Ascending aorta (tissue), 2 donors: ENCODE measurements at places on chromosomes 1 and 21.

- DNase-seq = no peak
- no peak overlapping the region for H3K4me3 ChIP-seq
- no peaks in the 10 kb centered on the region for H3K27me3 ChIP-seq
- no peak overlapping the region for H3K27ac ChIP-seq
- H3K36me3 ChIP-seq = no peaks in the 10 kb centered on the region
- H3K4me1 ChIP-seq = no peaks in the 10 kb centered on the region
These were observed 122.0 kb downstream of the LMO4 start for GRCh38 chr1:87450615-87451209.

DNA sequence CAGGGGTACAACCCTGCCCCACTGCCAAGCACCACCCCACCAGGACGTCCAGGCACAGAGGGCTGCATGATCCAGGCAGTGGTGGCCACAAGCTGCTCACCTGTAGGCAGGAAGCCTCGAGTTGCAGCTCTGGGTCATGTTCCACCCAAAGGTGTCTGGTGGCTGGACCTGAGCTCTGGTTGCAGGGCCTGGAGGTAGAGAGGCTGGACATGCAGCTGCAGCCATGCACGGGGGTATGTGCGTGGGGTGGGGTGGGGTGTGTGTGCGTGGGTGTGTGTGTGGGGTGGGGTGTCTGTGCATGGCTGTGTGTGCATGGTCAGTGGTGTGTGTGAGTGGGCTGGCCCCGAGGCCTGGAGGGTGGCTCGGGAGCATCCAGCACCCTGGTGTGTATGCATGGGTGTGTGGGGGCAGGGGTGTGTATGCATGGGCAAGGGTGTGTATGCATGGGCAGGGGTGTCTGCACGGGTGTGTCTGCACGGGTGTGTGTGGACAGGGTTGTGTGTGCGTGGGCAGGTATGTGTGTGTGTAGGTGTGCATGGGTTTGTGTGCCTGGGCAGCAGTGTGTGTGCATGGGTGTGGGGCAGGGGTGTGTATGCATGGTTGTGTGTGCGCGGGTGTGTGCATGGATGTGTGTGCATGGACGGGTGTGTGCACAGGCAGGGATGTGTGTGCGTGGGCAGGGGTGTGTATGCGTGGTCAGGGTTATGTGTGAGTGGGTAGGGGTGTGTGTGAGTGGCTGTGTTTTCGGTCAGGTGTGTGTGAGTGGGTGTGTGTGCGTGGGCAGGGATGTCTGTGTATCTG lies 15.6 kb downstream of the ARHGEF16 start:
- no peaks in the 10 kb centered on the region for H3K36me3 ChIP-seq
- H3K4me3 ChIP-seq = no peak overlapping the region
- no peak overlapping the region for H3K27ac ChIP-seq

DNA sequence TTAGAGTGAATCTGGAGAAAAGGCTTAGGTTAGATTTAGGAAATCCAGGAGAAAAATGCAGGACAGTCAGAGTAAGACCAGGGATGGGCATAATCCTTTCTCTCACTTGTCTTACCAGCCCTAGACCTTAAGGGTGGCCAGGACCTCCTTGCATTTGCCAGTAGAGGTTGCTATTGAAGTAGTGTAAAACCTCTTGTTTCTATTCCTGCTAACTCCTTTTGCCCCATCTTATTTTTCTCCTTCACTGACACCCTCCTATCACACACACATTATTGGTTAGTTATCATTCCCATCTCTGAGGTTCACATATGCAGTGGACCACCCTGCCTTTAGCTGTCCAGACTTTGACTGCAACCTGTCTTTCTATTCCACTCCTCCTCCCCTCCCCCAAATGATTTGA lies 75.0 kb upstream of the MACF1 start:
- H3K27me3 ChIP-seq = no peaks in the 10 kb centered on the region
- H3K27ac ChIP-seq = peak overlapping the region; percentile 59
- no peak for DNase-seq
- H3K4me1 ChIP-seq = peaks cover 43% of the 10 kb centered on the region

DNA sequence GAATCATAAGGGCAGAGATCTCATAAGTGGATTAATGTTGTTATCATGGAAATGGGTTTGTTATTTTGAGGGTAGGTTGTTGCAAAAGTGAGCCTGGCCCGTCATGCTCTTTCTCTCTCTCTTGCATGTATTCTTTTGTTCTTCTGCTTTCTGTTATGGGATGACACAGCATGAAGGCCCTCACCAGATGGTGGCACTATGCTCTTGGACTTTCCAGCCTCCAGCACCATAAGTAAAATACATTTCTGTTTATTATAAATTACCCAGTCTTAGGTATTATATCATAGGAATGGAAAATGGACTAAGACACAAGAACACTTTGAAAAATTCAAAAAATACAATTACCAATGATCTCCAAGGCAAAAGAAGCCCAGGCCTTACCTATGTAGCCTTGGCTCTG lies 676.1 kb downstream of the PTPRU start:
- no peak overlapping the region for H3K27ac ChIP-seq
- H3K36me3 ChIP-seq = no peaks in the 10 kb centered on the region
- H3K4me1 ChIP-seq = no peaks in the 10 kb centered on the region

GRCh38 chr1:91805311-91805801 lies 80.6 kb downstream of the TGFBR3 start:
- DNase-seq = no peak
- no peak overlapping the region for H3K4me3 ChIP-seq
- H3K36me3 ChIP-seq = no peaks in the 10 kb centered on the region
- H3K27me3 ChIP-seq = no peaks in the 10 kb centered on the region

DNA sequence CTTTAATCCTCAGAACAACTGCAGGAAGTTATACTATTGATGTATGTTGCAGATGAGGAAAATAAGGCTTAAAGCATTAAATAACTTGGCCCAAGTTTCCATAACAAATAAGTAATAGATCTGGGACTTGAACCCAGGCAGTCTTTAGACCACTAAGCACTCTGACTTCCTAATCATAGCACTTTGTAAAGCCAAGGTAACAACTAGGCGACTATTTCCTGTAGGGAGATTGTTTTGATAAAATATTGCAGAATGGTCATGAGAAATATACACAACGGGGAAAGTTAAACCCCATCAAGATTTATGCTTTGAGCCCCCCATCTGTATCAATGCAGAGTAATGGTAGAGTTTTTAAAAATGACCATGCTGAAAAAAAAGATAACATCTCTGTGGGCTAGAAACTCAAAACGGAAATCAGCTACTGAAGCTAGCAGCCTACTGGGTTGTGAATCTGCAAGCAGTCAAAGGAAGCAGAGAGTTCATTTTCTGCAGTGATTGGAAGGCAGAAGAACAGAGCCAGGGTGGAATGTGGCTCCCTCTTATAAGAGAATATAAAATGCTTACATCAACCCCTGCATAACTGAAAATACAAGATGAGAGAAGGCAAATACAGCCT lies 111.2 kb upstream of the OLIG2 start:
- no peaks in the 10 kb centered on the region for H3K4me1 ChIP-seq
- no peak for DNase-seq
- no peaks in the 10 kb centered on the region for H3K27me3 ChIP-seq
- H3K4me3 ChIP-seq = no peak overlapping the region
- H3K36me3 ChIP-seq = no peaks in the 10 kb centered on the region
- no peak overlapping the region for H3K27ac ChIP-seq

DNA sequence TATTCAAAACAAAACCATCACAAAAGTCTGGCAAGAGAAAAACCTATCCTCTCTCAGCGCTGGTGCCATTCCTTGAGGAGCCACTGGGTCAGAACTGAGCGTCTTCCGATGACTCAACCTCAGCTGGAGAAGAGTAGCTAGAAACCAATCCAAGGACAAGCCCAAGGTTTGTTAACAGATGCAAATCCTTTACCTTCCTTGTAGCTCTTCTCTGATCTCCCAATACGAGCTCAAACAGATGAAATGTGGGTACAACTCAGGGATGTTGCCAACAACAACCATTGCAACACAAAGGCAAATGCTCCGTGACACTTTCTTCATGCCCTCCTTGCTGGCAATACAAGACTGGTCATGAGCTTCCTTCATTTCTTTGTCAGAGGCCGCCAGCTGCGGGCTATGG lies 337.1 kb downstream of the SIPA1L2 start:
- no peaks in the 10 kb centered on the region for H3K4me1 ChIP-seq
- no peak overlapping the region for H3K27ac ChIP-seq
- no peak for DNase-seq
- no peaks in the 10 kb centered on the region for H3K27me3 ChIP-seq
- H3K36me3 ChIP-seq = no peaks in the 10 kb centered on the region
- H3K4me3 ChIP-seq = no peak overlapping the region

DNA sequence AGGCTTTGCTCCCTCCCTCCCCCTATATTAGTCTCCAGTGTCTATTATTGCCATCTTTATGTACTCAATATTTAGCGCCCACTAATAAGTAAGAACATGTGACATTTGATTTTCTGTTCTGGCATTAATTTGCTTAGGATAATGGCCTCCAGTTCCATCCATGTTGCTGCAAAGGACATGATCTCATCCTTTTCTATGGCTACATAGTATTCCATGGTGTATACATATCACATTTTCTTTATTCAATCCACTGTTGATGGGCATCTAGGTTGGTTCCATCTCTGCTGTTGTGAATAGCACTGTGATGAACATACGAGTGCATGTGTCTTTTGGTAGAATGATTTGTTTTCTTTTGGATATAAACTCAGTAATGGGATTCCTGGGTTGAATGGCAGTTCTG lies 61.3 kb downstream of the SH3GLB1 start:
- no peaks in the 10 kb centered on the region for H3K27me3 ChIP-seq
- H3K27ac ChIP-seq = no peak overlapping the region
- H3K4me1 ChIP-seq = no peaks in the 10 kb centered on the region
- H3K36me3 ChIP-seq = no peaks in the 10 kb centered on the region
- no peak for DNase-seq
- H3K4me3 ChIP-seq = no peak overlapping the region

- no peaks in the 10 kb centered on the region for H3K27me3 ChIP-seq
- H3K27ac ChIP-seq = no peak overlapping the region
- no peaks in the 10 kb centered on the region for H3K4me1 ChIP-seq
- no peak overlapping the region for H3K4me3 ChIP-seq
These were observed 155.7 kb downstream of the PTPRC start for GRCh38 chr1:198794498-198794897.

DNA sequence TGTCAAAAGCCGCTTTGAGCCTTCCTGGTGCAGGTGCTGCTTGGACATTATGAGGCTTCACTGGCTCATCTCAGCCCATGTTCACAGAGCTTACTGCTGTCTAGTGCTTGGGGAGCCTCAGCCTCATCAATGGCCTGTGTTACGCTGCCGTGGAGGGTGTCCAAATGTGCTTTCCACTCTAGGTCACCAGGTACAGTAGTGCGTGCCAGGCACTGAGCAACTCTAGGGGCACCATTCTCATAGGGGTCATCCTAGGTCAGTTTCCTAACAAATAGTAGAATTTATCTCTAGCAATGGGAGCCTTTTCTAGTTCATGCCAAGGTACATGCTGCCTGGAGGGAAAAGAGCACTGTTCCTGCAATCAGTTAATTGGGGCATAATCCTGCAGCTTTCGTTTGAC lies 193.8 kb downstream of the DYRK1A start:
- H3K27me3 ChIP-seq = no peaks in the 10 kb centered on the region
- H3K4me1 ChIP-seq = peaks cover 3% of the 10 kb centered on the region
- no peak overlapping the region for H3K4me3 ChIP-seq
- H3K27ac ChIP-seq = no peak overlapping the region

- H3K4me1 ChIP-seq = no peaks in the 10 kb centered on the region
- no peak overlapping the region for H3K4me3 ChIP-seq
- H3K36me3 ChIP-seq = no peaks in the 10 kb centered on the region
- no peak for DNase-seq
These were observed 13.2 kb upstream of the SDHB start for GRCh38 chr1:17067069-17067426.

GRCh38 chr1:5566924-5567323 lies 425.3 kb downstream of the NPHP4 start:
- no peak overlapping the region for H3K4me3 ChIP-seq
- no peaks in the 10 kb centered on the region for H3K36me3 ChIP-seq
- no peaks in the 10 kb centered on the region for H3K27me3 ChIP-seq
- H3K27ac ChIP-seq = no peak overlapping the region

DNA sequence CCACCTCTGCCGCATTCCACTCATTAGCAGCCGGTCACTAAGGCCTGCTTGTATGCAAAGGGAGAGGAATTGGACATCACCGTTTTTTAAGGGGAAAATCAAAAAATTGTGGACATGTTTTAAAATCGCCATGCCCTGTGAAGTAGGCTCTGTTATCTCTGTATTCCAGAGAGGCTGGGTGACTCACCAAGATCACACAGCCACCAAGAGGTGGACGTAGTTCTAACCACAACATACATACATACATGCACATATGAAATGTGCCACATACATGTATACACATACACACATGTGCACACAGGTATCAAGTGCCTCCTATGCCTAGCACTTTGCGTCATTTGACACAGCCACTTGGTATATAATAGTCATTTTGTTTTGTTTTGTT lies 16.0 kb upstream of the ZSCAN20 start:
- H3K36me3 ChIP-seq = no peaks in the 10 kb centered on the region
- peaks cover 8% of the 10 kb centered on the region for H3K4me1 ChIP-seq
- no peak overlapping the region for H3K4me3 ChIP-seq
- no peaks in the 10 kb centered on the region for H3K27me3 ChIP-seq

GRCh38 chr1:202155478-202156021 lies 4.9 kb downstream of the PTPN7 start:
- H3K27me3 ChIP-seq = no peaks in the 10 kb centered on the region
- DNase-seq = no peak
- H3K4me1 ChIP-seq = no peaks in the 10 kb centered on the region
- no peak overlapping the region for H3K4me3 ChIP-seq

GRCh38 chr1:74811436-74812179 lies 78.7 kb downstream of the TYW3 start:
- no peak overlapping the region for H3K27ac ChIP-seq
- H3K4me3 ChIP-seq = no peak overlapping the region
- H3K27me3 ChIP-seq = no peaks in the 10 kb centered on the region
- no peaks in the 10 kb centered on the region for H3K36me3 ChIP-seq
- no peaks in the 10 kb centered on the region for H3K4me1 ChIP-seq
